T follicular helper cell (primary cell): ENCODE measurements at places on chromosomes 7 and 10.
A peak's percentile ranks its signal among the peaks of the same experiment; 100 is the strongest.

DNA sequence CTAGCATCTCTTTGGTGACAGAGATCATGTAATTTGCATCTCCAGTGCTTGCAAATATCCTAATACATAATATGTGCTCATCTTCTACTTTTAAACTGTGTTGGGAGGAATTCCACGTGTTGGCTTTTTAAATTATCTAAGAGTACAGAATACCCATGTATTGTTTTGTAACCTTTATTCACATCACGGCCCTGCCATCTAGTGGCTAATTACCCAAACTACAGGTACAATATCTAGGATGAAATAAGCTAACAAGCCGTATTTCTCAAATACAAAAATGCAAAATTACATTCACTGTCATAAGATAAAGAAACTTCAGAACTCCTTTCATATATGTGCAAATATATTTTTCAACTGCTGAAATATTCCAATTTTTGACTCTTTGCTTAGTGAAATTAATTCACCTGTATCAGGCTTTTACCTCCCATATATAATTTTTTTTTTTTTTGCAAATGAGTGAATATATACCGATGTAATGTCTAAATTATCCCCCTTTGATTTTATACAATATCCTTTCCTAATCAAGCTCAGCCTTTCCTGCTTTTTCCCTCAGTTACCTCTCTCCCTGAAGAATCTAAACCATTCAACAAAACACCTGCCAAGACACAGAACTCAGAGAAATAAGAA is 30.3 kb upstream of the LSM8 start:
- DNase-seq: no peak

DNA sequence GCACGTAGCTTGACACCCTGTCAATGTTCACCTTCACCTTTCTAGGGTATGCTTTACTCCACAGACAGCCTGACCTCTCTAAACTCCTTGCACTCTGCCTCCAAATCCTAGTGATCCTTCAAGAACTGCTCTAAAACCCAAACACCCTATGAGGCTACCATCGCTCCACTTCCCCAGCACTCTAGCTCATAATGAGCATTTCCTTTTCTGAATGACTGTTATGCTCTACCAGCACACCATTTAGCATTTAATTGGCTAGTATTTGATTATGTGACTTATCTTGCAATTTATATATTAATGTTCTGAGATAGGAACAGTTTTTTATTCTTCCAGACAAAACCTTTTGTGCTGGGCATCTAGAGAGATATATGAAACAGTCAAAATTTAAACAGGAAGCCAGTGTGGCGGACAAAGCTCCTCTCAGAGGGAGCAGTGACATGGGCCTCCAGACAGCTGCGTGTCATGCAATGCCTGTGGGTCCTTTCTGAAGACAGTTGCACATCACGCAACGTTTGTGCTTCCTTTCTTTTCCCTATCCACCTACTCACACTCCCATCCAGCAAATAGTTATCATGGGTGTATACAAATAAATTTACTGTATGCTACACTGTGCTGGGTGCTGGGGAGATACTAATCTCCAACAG is 86.3 kb downstream of the ALOX5 start:
- DNase-seq: no peak

- no peak for DNase-seq
Observed at GRCh38 chr7:134850066-134850465, 70.6 kb downstream of the CALD1 start.

DNA sequence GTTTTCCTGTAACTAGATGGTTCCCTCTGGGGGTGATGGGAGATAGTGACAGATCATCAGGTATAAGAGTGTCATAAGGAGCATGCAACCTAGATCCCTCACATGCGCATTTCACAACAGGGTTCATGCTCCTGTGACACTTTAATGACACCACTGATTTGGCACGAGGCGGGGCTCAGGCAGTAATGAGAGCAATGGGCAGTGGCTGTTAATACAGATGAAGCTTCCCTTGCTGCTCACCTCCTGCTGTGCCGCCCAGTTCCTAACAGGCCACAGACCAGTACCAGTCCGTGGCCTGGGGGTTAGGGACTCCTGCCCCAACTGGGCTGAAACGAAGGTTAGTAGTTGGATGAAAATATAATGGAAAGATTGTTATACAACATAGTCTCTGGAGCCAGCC is 201.6 kb upstream of the LRRN3 start:
- DNase-seq: no peak

DNA sequence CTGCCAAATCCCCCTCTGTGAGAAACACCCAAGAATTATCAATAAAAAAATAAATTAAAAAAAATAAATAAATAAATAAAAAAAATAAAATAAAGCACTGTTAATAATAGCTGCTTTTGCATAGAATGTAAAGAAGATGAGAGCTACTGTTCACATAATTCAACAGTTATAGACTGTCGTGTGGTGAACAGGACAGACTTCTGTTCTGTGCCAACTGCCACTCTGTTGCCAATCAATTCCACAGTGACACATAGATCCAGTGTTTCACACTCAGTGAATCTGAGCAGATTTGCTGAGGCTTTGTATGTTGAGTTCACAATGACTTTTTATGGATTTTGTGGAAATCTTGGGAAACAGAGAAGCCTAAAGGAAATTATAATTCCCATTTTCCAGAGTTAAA is 14.9 kb downstream of the ARHGAP19 start:
- no peak for DNase-seq

- DNase-seq: no peak
Observed at GRCh38 chr10:84224411-84225028, 824 bp downstream of the LRIT2 start.

DNA sequence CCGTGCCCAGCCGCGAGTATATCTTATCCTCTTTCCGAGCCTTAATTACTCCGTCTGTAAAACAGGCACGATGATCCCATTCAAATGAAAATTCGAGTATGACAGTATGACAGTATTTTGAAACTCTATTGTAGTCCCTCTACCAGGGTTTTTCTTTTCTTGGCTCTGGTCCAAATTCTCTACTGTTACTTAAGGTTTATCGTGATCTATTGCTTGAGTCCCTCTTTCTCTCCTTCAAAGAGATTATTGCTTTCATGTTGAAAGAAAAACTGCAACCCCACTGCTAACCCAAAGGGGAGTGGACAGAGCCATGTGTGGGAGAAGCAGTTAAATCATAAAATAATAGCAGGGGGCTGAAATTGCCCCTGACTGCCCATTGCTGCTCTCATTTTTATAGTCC is 1156.6 kb upstream of the AUTS2 start:
- DNase-seq: no peak

DNA sequence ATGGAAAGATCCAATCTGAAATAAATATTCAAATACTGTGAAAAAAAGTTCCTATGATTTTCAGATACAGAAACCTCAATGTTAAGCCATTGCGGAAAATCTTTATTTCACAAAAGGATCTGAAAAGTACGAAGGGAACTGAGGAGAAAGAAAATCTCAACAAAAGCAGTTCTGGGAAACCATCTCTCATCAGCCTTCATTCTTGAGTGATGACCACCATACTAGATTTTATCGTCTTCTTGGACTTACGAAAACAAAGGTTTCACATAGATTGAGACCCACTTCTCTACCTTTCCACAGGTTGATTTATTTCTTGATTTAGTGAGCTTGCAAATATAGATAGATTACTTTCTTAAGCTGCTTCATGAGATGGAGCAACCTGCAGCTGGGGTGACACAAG is 293.4 kb upstream of the LYZL1 start:
- DNase-seq: no peak

GRCh38 chr7:27082171-27082570 is 13.6 kb downstream of the HOXA1 start:
- DNase-seq: no peak

DNA sequence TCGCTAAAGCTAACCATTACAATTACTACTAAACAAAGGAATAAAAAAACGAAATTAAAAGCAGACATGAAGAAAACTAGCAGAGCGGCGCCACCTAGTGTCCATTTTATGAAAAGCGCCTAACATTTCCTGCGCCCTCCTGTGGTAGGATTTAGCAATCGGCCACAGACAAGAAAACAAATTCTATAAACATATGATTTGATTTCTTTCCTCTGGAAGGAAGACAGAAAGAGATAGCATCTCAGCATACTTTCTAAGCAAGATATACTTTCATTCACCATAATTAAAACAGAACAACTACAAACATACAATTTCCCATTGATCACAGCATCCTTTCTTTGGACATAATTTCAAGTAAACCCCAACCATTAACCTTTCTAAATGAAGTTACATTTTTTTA is 337.7 kb upstream of the NPVF start:
- peak; percentile 43 for DNase-seq

GRCh38 chr7:41942468-41943093 is 239.7 kb upstream of the INHBA start:
- DNase-seq: no peak

- peak; percentile 54 for DNase-seq
Observed at GRCh38 chr10:43138757-43139241, 554 bp downstream of the CSGALNACT2 start.

- DNase-seq: no peak
Observed at GRCh38 chr10:1468811-1469210, 268.5 kb downstream of the ADARB2 start.

DNA sequence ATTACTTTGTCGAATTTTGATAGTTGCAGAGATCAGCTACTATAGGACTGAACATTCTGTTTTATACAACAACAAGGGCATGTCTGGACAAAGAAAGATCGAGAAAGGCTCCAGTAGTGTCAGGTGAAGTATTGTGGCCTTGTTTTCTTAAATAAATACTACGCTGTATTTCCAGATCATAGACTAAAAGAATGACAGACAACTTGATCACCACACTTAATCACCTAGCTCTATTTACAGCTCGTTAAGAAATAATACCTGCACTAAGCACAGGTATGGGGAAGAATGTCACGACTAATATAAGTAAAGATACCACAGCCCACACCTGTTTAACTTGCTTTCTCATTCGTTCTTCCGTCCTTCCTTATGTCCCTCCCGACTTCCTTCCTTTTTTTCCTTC is 269.2 kb downstream of the HGF start:
- no peak for DNase-seq

DNA sequence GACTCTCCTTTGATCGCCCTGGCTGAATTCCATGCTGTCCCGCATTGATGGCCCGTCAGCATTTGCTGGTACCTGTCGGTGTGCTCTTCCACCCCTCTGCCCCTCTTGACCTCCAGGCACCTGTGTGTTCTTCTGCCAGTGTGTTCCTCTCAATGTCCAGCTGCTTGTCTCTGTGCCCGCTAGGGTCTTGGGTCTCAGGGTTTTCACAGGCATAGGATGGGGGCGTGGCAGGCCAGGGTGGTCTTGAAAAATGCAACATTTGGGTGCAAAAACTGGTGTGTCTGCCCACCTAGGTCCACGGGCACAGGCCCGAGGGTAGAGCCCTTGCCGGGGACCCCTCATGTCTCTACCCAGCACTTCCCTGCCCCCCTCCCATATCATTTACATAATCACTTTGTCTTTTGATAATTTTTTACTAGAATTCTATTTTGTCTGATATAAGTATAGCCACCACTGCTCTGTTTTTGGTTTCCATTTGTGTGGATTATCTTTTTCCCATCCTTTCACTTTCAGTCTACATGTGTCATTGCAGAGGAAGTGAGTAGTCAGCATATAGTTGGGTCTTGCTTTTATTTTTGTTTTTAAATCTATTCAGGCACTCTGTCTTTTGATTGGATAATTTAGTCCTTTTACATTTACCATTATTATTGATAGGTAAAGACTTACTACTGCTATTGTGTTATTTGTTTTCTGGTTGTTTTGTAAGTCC is 46.6 kb upstream of the ADRA2A start:
- no peak for DNase-seq
